ENCODE measurements at places on chromosomes 5 and 9.

GRCh38 chr5:160921423-160922285 is 69.6 kb upstream of the ATP10B start:
- no peak for DNase-seq

DNA sequence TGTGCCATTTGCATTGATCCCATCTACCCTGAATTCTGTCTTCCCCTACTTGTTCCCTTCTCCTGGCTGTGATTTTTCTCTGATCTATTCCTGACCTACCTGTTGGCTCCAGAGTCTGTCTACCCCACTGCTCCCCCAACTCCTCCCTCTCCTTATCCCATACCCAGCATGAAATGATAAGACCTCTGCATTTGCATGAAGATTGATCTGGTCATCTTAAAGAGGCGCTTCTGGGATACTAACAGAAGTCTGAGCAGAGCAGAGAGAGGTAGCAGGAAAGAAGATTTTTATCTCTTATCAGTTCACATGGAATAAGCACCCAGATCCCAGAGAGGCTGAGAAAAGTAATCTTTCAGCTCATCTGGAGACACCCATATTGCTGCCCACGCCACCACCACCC is 18.3 kb upstream of the GLIPR2 start:
- no peak for DNase-seq

GRCh38 chr9:101705135-101705661 is 33.2 kb downstream of the GRIN3A start:
- DNase-seq = no peak

DNA sequence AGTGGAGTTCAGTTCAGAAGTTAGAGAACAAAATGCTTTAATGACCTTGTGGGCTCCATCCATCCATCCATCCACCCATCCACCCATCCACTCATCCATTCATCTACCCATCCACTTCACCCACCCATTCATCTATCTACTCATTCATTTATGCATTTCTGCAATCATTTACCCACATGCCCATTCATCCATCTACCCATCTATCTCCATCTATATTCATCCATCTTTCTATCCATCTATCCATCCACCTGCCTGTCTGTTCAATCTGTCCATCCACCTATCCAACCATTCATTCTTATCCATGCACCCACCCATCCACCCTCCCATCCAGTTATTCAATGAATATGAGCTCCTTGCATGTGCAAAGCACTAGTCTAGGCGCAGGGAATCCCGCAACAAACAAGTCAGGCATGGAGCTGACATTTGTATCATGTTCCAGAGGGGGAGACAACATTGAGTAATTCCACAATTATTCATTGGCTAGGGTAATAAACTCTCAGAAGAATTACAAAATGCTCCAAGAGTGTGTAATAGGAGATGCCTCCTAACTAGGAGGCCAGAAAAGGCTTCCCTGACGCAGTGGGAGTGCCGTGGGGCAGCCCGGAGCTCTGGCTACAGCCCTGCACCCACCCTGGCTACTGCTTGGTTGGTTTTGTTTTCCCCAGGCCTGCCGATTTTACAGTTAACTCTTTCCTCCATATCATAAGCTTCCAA is 211.2 kb downstream of the NXNL2 start:
- DNase-seq = no peak

DNA sequence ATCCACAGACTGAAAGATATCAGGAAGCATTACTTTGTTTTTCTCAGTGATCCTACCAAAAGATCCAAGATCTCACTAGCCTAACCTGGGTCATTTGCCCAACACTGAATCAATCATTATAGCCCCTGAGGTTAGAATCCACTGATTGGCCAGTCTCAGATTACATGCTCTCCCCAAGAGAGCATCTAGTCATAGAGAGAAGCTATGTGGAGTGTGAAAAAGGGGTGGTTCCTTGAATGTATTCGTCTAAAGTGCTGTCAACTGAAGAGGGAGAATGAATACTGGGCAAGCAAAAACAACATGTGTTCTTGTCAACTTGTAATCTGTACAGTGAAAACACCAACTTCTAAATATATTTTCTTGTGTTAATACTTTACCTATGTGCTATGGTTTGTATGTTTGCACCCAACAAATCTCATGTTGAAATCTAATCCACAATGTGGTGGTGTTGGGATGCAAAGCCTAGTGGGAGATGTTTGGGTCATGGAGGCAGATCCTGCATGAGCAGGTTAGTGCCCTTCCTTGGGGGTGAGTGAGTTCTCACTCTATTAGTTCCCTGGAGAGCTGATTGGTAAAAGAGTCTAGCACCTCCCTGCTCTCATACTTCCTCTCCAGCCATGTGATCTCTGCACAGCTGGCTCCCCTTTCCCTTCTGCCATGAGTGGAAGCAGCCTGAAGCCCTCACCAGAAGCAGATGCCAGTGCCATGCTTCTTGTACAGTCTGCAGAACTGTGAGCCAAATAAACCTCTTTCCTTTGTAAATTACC is 60.3 kb upstream of the PJA2 start:
- DNase-seq = no peak

DNA sequence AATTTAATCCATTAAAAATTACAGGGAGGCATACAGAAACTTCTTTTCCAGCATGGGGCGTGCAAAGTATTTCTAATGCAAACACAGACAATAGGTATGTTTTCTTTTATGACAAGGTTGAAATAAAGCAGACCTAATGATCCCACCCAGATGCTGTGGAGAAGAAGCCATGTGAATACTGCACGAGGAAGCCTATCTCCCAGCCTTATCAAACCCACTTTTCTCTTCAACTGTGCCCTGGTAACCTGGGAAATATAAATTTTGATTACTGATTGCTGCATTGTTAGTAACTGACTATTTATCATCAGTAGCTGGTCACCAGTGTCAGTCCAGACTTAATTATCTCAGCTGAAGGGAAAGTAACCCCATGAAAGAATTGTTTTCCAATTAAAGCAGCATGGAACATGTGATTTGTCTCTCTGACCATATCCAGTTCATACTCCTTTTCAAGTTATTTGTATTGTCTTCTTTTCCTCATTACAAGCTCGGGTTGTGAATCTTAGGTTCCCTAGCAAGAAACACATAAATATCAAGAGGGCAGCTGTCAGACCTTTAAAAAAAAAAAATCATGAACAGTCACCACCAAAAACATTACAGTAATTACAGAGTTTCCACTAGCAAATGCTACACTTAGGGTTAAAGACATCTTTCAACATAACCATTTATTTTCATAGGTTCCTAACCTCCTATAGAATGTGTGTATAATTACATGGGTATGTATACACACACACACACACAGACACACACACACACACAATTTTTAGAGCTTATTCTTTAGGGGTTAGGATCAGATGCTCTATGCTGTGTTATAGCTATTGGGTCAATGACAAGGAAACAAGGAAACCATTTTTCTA is 50.3 kb downstream of the SEMA6A start:
- no peak for DNase-seq

- DNase-seq = peak; percentile 66
Measured at GRCh38 chr5:179530069-179530998, 20.0 kb upstream of the RUFY1 start.

GRCh38 chr5:160260881-160261815 is 31.8 kb downstream of the FABP6 start:
- peak; percentile 49 for DNase-seq

DNA sequence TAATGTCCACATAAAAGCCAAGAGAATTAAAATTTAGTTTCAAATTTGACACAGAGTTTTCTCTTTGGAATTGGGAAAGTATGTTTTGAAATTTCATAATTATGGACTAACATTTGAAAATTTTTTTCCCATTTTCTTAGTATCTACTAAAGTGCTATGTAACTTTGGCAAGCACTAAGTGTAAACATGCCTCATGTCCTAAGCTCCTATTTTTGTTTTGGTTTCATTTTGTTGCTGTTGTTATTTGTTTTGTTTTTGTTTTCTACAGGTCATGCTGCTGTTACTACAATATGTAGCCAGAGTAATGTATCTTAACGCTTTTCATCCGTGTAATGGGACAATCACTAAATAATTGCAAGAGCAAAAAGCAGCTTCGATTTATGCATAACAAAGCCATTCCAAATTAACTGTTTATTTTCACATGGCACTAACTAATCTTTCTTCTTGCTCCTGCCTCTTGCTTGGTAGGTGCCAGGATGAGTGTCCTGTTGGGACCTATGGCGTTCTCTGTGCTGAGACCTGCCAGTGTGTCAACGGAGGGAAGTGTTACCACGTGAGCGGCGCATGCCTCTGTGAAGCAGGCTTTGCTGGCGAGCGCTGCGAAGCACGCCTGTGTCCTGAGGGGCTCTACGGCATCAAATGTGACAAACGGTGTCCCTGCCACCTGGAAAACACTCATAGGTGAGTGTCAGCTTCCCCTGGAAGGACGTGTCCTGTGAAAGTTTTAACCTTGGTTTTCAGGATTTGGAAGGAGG is 107.3 kb upstream of the PRRC1 start:
- no peak for DNase-seq

GRCh38 chr5:174195517-174195916 is 150.0 kb downstream of the NSG2 start:
- no peak for DNase-seq

- DNase-seq = peak; percentile 42
Measured at GRCh38 chr5:147454996-147455677, 54.7 kb downstream of the DPYSL3 start.

DNA sequence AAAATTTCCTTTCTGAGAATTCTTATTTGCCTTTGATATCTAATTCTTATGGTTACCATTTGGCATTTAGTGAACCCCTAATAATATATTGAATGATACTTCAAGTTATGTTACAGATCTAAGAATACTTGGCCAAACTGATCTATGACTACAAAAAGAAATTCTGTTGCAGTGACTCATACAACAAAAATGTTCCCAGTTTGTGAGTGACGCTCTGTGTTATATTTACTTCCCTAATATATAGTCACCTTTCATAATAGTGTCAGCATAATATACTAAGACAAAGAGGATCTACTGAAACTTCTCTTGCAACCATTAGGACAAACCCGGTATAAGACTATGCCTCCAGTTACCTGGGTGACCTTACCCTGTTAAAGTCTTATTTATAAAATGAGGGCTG is 216.9 kb upstream of the TLX3 start:
- no peak for DNase-seq

DNA sequence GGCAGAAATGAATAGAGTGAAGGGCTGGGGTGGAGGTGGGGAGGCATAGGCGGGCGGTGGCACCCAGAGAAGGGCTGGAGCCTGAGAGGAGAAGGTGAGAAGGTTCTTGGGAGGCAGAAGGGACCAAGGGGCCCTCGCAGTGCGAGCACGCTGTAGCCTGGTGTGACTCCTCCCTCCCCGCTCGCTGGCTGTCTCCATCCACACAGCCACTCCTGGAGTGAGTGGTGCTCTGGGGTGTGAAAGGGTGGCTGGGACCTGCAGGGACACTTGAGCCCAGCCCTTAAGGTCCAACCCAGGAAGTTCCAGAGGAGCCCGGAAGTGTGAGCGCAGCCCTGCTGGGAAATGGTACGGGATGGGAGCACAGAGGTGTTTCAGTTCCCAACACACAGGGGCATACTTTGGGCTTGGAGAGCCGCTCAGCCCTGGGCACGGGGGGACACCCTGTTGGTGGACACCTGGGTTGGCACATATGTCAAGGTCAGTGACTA is 9.3 kb upstream of the SCGB3A1 start:
- DNase-seq = peak; percentile 16

DNA sequence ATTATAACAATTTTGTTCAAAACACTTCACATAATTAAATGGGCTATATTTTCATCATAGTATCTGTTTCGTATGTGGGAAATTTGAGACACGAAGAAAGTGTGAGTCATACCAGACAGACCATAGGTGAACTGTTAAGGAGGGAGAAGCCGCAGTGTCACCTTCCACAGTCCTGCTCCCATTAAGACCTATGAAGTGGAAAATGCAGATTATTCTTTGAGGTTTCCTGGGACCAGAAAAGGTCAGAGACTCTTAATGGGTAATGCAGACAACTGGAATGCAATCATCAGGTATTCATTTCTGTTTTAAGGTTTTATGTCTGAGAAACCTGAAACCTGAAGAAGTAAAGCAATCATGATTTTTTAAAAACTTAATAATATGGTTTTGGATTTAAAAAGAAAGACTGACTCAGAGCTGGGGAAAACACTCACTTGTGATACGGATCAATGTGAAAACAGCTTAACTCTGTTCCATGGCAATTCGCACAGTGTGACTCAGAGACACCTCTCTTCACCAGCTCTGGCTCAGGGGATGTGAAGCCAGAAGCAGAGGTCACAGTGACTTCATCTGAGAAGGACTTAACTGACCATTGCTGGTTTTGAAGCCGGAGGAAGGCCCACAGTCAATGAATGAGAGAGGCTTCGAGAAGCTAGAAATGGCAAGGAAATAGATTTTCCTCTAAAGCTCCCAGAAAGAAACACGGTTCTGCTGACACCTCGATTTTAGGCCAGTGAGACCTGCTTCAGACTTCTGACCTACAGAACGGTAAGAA is 17.2 kb upstream of the GCNT1 start:
- DNase-seq = no peak

- DNase-seq = peak; percentile 80
Measured at GRCh38 chr5:122845229-122846050, at the start of gene SNX24. Gene SNX24 (plus strand): TSS chr5:122845613. CDS start chr5:122845634, 21 bp downstream.

DNA sequence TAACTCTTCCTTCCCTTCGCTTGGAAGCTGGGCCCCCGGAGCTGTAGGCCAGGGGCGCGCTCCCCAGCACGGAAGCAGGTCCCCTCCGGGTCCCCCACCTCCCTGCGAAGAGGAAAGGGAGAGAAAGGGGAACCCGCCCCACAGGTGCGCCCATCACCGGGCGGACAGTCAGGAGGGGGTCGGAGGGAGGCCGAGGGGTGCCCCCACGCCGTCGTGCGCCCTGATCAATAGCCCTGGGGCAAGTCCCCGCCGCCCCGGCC is 793 bp downstream of the AGPAT2 start:
- no peak for DNase-seq

- DNase-seq = no peak
Measured at GRCh38 chr5:16853518-16853917, 82.6 kb downstream of the MYO10 start.

GRCh38 chr5:133360693-133361472 is 251.5 kb downstream of the FSTL4 start:
- DNase-seq = no peak

- DNase-seq = no peak
Measured at GRCh38 chr9:92147852-92148180, 32.6 kb upstream of the SPTLC1 start.

DNA sequence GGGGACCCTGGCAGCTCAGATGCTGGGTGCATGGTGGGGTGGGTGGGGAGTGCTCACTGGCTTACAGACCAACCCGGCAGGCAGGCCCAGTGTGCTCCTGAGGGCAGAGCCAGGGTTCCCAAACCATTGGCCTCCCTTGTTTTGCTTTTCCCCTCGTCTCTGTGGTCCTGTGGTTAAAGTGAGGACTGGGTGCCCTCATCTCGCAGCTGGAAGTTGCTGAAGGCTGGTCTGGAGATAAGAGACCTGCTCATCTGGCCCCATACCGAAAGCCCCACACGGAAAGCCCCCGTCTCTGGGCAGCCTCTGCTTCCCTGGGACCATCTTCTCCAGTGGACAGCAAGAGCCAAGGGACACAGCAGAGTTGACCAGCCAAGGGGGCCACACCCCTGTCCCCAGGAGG is 9.8 kb upstream of the NACC2 start:
- DNase-seq = no peak

- DNase-seq = no peak
Measured at GRCh38 chr5:66967826-66968262, 228.8 kb downstream of the CD180 start.

- DNase-seq = no peak
Measured at GRCh38 chr5:154829589-154830218, 20.7 kb downstream of the FAXDC2 start.
